ENCODE measurements at places on chromosomes 6 and 20. TPM values are rescaled to one million over a fixed set of nuclear protein-coding genes. Genes with fewer than 3 reads are reported as not detected.

DNA sequence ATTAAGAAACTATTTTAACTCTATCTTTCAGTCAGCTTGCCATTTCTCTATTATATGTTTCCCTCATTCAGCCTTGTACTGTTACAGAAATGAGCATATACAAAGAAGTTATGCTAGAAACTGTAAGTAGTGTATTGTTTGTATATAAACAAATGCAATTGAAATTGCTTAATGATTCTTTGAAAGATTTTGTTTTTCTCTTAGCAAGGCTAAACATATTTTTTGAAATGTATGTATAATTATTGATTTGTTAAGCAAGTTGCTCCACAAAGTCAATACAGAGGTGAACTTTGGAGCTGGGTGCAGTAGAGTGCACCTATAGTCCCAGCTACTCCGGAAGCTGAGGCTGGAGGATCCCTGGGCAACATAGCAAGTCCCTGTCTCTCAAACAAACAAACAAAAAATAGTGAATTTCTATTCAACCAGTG lies 253.6 kb downstream of the RNGTT start:
- H3K27ac ChIP-seq, result no peak overlapping the region
- H3K27me3 ChIP-seq, result no peaks in the 10 kb centered on the region
- peaks cover 8% of the 10 kb centered on the region for H3K4me1 ChIP-seq
- no peak for DNase-seq

HCRTR2 gene
- not detected for total RNA-seq

THBS2 gene
- 0.04 TPM for total RNA-seq

DNA sequence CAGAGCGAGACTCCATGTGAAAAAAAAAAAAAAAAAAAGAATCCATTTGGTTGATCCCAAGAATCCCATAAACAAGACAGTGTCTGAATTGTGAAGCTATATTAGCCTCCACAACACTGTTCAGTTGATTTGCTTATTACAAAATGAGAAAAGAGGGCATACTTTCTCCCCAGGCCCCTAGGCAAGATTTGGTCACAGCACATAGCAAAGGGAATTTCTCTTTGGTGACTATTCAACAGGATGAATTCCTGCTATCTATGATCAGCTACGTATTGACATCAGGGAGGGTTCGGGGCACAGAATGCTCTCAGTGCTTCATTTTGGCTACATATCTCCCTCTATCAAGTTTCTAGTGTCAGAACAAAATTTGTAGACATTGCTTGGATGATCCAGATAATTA lies 20.2 kb upstream of the SLC22A3 start:
- DNase-seq, result no peak
- H3K36me3 ChIP-seq, result no peaks in the 10 kb centered on the region
- peaks cover 14% of the 10 kb centered on the region for H3K27me3 ChIP-seq
- no peaks in the 10 kb centered on the region for H3K4me1 ChIP-seq
- no peak overlapping the region for H3K27ac ChIP-seq

GRCh38 chr6:138161338-138162110 lies at the start of gene ARFGEF3:
ARFGEF3 (plus strand) TSS chr6:138161939; CDS start chr6:138162087, 148 bp downstream.
- peak within 1 kb of the TSS; percentile 84 for H3K4me3 ChIP-seq
- peaks cover 7% of the 10 kb centered on the region for H3K27me3 ChIP-seq
- no peaks in the 10 kb centered on the region for H3K36me3 ChIP-seq
- peak within 1 kb of the TSS; percentile 91 for H3K27ac ChIP-seq

DNA sequence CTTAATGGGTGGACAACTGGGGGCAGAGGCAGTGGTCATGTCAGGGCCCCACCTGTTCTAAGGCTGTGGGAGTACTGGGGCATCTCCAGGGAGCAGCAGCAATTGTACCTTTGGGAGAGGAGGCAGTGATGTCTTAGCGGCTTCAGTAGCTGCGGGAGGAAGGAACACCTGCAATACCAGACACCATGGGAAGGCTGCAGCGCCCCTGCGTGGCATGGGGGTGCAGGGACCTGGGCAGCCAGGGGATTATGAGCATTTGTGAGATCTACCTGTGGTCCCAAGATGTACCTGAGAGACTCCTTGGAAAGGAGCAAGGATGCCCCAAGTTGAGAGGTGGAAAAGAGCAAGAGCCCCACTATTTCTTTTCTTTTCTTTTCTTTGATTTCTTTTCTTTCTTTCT lies 112.1 kb upstream of the GPR6 start:
- DNase-seq, result no peak
- H3K36me3 ChIP-seq, result no peaks in the 10 kb centered on the region
- peaks cover 31% of the 10 kb centered on the region for H3K4me1 ChIP-seq

DEF6 gene
- 5.9 TPM for total RNA-seq

TRIM26 gene
- 52.9 TPM for total RNA-seq

KCNS1 gene
- total RNA-seq, result 0.07 TPM

DNA sequence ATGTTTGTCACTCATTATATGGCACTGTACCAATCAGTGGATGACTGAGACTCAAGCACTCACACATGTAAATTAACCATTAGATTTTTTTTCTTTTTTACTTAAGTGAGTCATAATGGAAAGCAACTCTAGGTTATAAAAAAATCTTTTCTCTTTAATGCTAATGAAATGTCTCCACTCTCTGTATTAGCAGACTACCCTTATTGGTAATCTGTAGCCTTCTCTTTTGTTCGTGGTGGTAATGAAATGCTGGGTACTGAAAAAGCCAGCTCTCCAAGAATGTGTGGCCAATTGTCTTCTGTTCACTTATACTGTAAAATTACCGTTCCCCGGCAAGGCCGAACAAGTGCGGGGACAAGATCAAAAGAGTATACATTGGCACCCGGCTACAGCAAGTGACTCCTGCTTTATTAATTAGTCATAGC lies 69.0 kb downstream of the AFG1L start:
- H3K27ac ChIP-seq, result no peak overlapping the region
- H3K4me1 ChIP-seq, result peaks cover 11% of the 10 kb centered on the region
- H3K4me3 ChIP-seq, result no peak overlapping the region
- DNase-seq, result no peak

GRCh38 chr6:20879121-20879520 lies 344.9 kb downstream of the CDKAL1 start:
- peak overlapping the region; percentile 93 for H3K27ac ChIP-seq
- H3K4me1 ChIP-seq, result peaks cover 59% of the 10 kb centered on the region
- peaks cover 8% of the 10 kb centered on the region for H3K36me3 ChIP-seq

- H3K36me3 ChIP-seq, result no peaks in the 10 kb centered on the region
- H3K4me3 ChIP-seq, result no peak overlapping the region
- H3K27ac ChIP-seq, result no peak overlapping the region
- DNase-seq, result no peak
These were observed 78.2 kb upstream of the TBX18 start for GRCh38 chr6:84842525-84843166.

GRCh38 chr20:51660672-51661608 lies 107.2 kb downstream of the ATP9A start:
- DNase-seq, result no peak
- H3K27me3 ChIP-seq, result no peaks in the 10 kb centered on the region
- peaks cover 1% of the 10 kb centered on the region for H3K4me1 ChIP-seq
- no peak overlapping the region for H3K27ac ChIP-seq
- H3K4me3 ChIP-seq, result no peak overlapping the region
- H3K36me3 ChIP-seq, result peaks cover 14% of the 10 kb centered on the region

DNA sequence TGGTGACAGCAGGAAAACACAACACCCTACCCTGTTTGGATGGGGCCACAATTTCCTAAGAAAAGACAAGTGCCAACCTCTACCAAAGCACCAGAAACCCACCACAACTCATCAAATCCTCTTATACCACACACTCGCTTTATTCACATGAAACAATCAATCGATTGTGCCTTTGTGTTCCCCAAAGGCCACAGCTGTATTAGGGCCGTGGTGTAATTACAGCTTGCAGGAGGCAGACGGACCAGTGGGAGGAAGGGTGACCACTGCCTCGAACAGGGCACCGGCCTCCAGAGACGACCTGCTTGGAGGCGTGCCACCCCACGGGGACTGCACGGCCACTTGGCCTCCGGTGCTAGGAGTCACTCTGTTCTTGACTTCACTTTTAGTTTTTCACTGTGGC lies 264.1 kb downstream of the FOXC1 start:
- H3K4me1 ChIP-seq, result peaks cover 37% of the 10 kb centered on the region
- H3K27me3 ChIP-seq, result peaks cover 38% of the 10 kb centered on the region
- H3K27ac ChIP-seq, result no peak overlapping the region
- no peak overlapping the region for H3K4me3 ChIP-seq
- no peak for DNase-seq

GRCh38 chr20:1266167-1266973 lies at the start of gene SNPH:
SNPH (plus strand) TSS chr20:1266294; CDS start chr20:1296240, 29,946 bp downstream.
- H3K27ac ChIP-seq, result peak within 1 kb of the TSS; percentile 71
- peaks cover 8% of the 10 kb centered on the region for H3K4me1 ChIP-seq
- H3K27me3 ChIP-seq, result peaks cover 10% of the 10 kb centered on the region
- no peaks in the 10 kb centered on the region for H3K36me3 ChIP-seq
- H3K4me3 ChIP-seq, result peak within 1 kb of the TSS; percentile 76

- H3K27me3 ChIP-seq, result peaks cover 13% of the 10 kb centered on the region
- no peak for DNase-seq
- no peaks in the 10 kb centered on the region for H3K36me3 ChIP-seq
- H3K4me1 ChIP-seq, result peaks cover 6% of the 10 kb centered on the region
These were observed 81.4 kb upstream of the ARID1B start for GRCh38 chr6:156695742-156696141.

DNA sequence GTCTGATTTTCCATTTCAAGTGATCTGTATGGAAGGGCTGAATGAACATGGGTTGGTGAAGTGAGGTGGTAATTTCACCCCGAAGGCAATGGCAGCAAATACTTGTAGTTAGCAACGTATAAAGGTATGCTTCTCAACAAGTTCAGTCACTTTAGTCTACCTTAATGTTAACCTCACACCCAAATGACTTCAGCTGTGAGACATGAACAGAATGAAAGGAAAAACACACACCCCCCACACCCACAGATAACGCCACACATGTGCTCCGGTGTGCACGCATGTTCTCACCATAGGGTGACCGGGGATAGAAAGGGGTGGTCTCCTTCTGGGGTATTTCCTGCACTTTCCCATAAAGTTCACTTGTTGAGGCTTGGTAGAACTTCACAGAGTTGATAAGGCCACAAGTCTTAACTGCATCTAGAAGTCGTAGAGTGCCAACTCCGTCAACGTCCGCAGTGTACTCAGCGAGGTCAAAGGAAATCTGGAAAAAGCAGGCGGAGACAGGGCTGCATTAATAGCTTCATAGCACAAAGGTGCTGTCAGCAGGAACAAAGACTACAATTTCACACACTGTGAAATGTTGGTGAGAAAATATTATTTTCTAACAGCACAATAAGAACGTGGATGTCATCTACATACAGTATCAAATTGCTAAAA lies 284.8 kb downstream of the GMDS start:
- H3K27me3 ChIP-seq, result no peaks in the 10 kb centered on the region
- H3K4me1 ChIP-seq, result no peaks in the 10 kb centered on the region
- no peaks in the 10 kb centered on the region for H3K36me3 ChIP-seq
- H3K4me3 ChIP-seq, result no peak overlapping the region
- no peak for DNase-seq

- no peak overlapping the region for H3K4me3 ChIP-seq
- no peaks in the 10 kb centered on the region for H3K36me3 ChIP-seq
- no peaks in the 10 kb centered on the region for H3K4me1 ChIP-seq
- no peak for DNase-seq
- H3K27me3 ChIP-seq, result no peaks in the 10 kb centered on the region
These were observed 44.6 kb upstream of the ASCC3 start for GRCh38 chr6:100925749-100926148.

SH3BGRL2 gene
- 49.1 TPM for total RNA-seq

- no peak overlapping the region for H3K4me3 ChIP-seq
- H3K36me3 ChIP-seq, result peaks cover 13% of the 10 kb centered on the region
- peaks cover 10% of the 10 kb centered on the region for H3K4me1 ChIP-seq
- peak overlapping the region; percentile 23 for H3K27ac ChIP-seq
- no peak for DNase-seq
- no peaks in the 10 kb centered on the region for H3K27me3 ChIP-seq
These were observed 28.8 kb upstream of the TLDC2 start for GRCh38 chr20:36847009-36847709.

GRCh38 chr6:49634836-49635218 lies 1.8 kb downstream of the RHAG start:
- H3K36me3 ChIP-seq, result no peaks in the 10 kb centered on the region
- no peaks in the 10 kb centered on the region for H3K27me3 ChIP-seq
- no peak overlapping the region for H3K4me3 ChIP-seq
- H3K4me1 ChIP-seq, result no peaks in the 10 kb centered on the region
- DNase-seq, result no peak

DNA sequence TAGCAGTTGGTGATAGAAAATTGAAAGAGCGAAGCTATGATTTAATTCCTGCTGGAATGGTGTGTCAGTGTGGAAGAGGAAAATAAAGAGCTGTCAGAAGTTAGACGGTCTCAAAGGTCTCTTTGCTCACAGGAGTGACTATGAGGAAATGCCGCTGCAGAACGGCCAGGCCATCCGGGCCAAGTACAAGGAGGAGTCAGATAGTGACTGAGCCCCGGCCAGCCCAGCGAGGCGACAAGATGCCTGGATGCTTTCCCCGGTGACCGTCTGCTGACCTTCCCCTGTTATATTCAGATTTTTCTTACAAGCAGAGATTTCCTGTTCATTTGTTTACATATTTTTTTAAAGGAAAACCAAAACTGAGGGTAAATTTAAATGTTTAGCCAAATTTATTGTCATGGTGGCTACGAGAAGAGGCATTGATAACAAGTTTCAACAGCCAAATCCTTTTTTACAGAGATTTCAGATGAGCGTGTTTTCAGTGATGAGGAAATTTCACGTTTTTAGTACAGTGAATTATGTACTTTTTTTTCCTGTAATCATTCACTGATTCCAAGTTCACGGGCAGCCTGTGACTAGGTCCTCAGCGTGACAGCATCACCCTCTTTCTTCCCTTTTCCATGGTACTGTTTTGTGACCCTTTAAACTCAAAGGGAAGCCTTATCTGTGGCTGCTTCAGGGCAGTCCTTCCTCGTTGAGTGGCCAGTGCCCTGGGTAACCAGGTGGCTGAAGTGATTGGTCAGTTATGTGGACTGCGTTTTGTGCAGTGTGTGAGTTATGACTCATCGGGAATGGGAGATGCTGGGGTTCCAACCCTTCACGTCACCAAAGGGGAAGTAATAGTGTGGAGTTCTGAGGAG lies 12.6 kb downstream of the DYNLT1 start:
- H3K27me3 ChIP-seq, result no peaks in the 10 kb centered on the region
- peaks cover 31% of the 10 kb centered on the region for H3K36me3 ChIP-seq
- H3K27ac ChIP-seq, result peak overlapping the region; percentile 19
- no peak overlapping the region for H3K4me3 ChIP-seq

EIF6 gene
- total RNA-seq, result 109 TPM

- peak overlapping the region; percentile 72 for H3K4me3 ChIP-seq
- DNase-seq, result no peak
- no peaks in the 10 kb centered on the region for H3K36me3 ChIP-seq
- H3K4me1 ChIP-seq, result peaks cover 15% of the 10 kb centered on the region
These were observed 109.3 kb downstream of the IPCEF1 start for GRCh38 chr6:154247119-154247861.

Measured in progenitor cell of endocrine pancreas (in vitro differentiated cells).